ENCODE measurements at places on chromosomes 11 and 22.

DNA sequence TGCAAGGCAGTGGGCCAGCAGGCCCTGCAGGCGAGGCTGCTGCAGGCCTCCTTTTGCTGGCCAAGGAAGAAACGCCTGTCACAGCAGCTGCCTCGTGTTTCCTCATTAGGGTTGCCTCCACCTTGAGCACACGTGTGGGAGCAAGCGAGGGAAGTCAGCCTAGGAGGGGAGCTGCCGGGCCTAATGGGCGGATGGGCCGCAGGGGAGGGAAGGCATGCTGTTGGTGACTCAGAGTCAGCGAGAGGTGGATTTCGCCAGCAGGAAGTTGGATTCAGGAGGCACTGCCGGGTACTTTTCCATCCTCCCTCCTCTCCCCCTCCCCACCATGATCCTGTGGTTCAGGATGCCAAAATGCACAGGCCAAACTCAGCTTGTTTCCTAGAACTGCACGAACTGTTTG, 498.7 kb downstream of the METTL15 start:
- no peak for DNase-seq

- DNase-seq, result no peak
Measured at GRCh38 chr11:100232006-100232405, 455.1 kb upstream of the ARHGAP42 start.

- DNase-seq, result no peak
Measured at GRCh38 chr11:27018902-27019529, 21.6 kb upstream of the BBOX1 start.

- DNase-seq, result no peak
Measured at GRCh38 chr11:123392844-123393243, 37.2 kb upstream of the GRAMD1B start.

GRCh38 chr22:38971791-38972190, 10.4 kb upstream of the APOBEC3B start:
- no peak for DNase-seq

- DNase-seq, result no peak
Measured at GRCh38 chr22:30877662-30878515, 90.7 kb downstream of the MORC2 start.
